ENCODE measurements at places on chromosomes 11 and 22. TPM values are rescaled to one million over a fixed set of nuclear protein-coding genes. Genes with fewer than 3 reads are reported as not detected.

GRCh38 chr11:118219732-118220131, 5.1 kb downstream of the JAML start:
- peaks cover 3% of the 10 kb centered on the region for H3K4me1 ChIP-seq
- no peak overlapping the region for H3K4me3 ChIP-seq
- DNase-seq: no peak
- no peak overlapping the region for H3K27ac ChIP-seq
- H3K27me3 ChIP-seq: no peaks in the 10 kb centered on the region

DNA sequence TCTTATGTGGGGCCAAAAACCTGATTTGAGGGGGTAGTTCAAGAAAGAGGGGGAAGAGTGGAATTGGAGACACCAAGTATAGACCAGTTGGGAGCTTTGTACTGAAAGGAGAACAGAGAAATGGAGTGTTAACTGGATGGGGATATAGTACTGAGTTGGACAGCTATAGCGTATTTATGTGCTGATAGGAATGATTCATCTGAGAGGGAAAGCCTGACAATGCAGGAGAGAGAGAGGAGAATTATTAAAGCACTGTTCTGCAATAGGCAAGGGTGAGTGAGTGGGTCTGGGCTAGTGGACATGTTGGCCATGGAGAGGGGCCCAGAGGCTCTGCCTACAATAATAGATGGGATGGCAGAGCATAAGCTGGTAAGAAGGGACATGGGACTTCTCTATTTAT, 52.9 kb upstream of the PITPNB start:
- no peak overlapping the region for H3K4me3 ChIP-seq
- peaks cover 14% of the 10 kb centered on the region for H3K4me1 ChIP-seq
- no peak for DNase-seq
- H3K36me3 ChIP-seq: no peaks in the 10 kb centered on the region
- no peak overlapping the region for H3K27ac ChIP-seq

GRCh38 chr22:44248926-44249325, 63.8 kb downstream of the SHISAL1 start:
- H3K4me3 ChIP-seq: no peak overlapping the region
- no peak for DNase-seq
- H3K27ac ChIP-seq: no peak overlapping the region
- H3K36me3 ChIP-seq: no peaks in the 10 kb centered on the region
- H3K4me1 ChIP-seq: no peaks in the 10 kb centered on the region
- no peaks in the 10 kb centered on the region for H3K27me3 ChIP-seq

GRCh38 chr11:33234397-33235190, 22.6 kb upstream of the HIPK3 start:
- no peaks in the 10 kb centered on the region for H3K36me3 ChIP-seq
- 0 out of 2 replicates have a peak, but pooled peaks cover 5% of the 10 kb centered on the region for H3K4me1 ChIP-seq
- DNase-seq: no peak
- no peak overlapping the region for H3K4me3 ChIP-seq
- H3K27me3 ChIP-seq: no peaks in the 10 kb centered on the region

DNA sequence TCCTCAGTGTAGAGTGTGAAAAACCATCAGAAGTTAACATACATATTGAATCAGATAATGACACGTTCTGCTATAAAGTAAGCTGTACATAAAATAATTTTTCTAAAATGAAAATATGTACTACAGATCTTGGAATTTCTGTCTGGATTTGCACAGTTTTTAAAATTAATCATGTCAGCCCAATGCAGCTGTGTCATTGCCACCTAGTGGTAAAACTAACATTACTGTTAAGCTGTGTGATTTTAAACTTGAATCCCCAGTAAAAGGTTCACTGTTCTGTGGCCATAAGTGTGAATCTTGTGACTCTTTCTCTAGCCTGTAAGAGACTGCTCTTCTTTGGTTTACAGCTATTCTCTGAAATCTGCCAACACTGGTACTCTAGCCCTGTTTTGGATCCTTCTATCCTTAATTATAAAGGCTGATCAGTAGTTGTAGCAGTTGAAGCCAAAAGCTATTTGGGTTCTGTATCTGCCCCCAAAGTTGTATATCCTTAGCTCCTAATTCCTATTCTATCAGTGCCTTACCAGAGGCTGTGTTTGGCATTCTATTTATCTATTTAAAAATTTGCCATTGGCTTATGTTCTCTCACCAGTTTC, 4.0 kb downstream of the JRKL start:
- no peak overlapping the region for H3K27ac ChIP-seq
- no peaks in the 10 kb centered on the region for H3K4me1 ChIP-seq
- no peaks in the 10 kb centered on the region for H3K27me3 ChIP-seq
- no peak overlapping the region for H3K4me3 ChIP-seq

CTSW gene
- total RNA-seq: not detected

Data from SJCRH30 (cell line).